Activated naive CD8-positive, alpha-beta T cell treated with anti-CD3 and anti-CD28 coated beads, Interleukin-2, amount 10 ng/mL, durations not matched to agents 7 days and 5 days (primary cell): ENCODE measurements at places on chromosomes 6 and 20. TPM values are rescaled to one million over a fixed set of nuclear protein-coding genes. Genes with fewer than 3 reads are reported as not detected.

SOX12 gene
- total RNA-seq: 10.6 TPM

ACSS1 gene
- total RNA-seq: 53.3 TPM

HCRTR2 gene
- total RNA-seq: not detected

PACRG gene
- total RNA-seq: 0.58 TPM

- peaks cover 9% of the 10 kb centered on the region for H3K27me3 ChIP-seq
- no peak overlapping the region for H3K4me3 ChIP-seq
- H3K36me3 ChIP-seq: no peaks in the 10 kb centered on the region
- peaks cover 2% of the 10 kb centered on the region for H3K4me1 ChIP-seq
- no peak overlapping the region for H3K27ac ChIP-seq
Measured at GRCh38 chr6:39936857-39937256, 2.6 kb upstream of the MOCS1 start.

DNA sequence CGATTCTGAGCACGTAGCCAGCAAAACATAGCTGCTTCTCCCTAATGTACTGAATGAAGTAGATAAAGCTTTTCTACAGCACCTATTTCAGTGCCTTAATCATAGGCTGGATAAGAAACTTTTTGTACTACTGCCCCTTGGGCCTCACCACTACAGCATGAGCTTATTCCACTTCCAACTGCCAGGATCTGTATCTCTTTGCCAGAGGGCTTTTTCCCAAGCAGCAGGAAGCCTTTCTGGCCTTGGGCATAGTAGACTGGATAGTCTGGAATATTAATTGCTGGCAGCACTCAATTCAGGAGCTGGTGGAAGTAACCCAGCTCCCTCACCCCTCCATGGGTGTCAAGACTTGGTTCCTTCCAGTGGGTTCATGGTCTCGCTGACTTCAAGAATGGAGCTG, 43.6 kb downstream of the ANKEF1 start:
- no peak overlapping the region for H3K4me3 ChIP-seq
- peaks cover 12% of the 10 kb centered on the region for H3K27me3 ChIP-seq
- no peak overlapping the region for H3K27ac ChIP-seq
- no peak for DNase-seq

DNA sequence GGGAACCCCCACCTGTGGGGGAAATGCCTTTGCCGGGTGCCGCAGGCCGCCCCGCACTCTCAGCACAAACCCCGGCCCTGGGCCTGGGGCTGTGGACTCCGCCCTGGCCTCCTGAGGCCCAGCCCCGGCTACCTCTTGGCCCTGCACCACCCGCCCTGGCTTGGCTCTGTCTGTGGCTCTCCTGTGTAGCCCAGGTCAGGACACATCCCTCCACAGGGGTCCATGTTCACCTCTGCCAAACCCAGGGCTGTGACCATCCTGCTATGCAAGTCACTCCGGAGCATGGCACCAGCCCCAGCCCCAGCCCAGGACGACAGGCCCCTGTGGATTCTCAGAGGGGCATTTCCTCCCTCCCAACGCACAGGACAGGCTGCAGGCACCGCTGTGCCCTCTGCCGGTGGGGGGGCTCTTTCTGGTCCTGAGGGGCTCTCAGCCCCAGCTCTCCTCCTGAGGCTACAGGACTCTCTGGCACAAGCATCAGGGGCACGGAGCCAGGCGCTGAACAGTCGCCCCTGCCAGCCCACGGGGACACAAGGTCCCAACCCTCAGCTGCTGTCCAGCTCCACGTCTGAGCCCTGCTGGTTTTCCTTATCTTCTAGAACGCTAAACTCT, 45.7 kb downstream of the TAF4 start:
- H3K4me3 ChIP-seq: no peak overlapping the region
- no peak overlapping the region for H3K27ac ChIP-seq
- H3K27me3 ChIP-seq: no peaks in the 10 kb centered on the region
- DNase-seq: no peak
- no peaks in the 10 kb centered on the region for H3K36me3 ChIP-seq

GRCh38 chr20:1296117-1296610, 30.1 kb downstream of the SNPH start:
- DNase-seq: no peak
- H3K27ac ChIP-seq: no peak overlapping the region
- no peak overlapping the region for H3K4me3 ChIP-seq
- H3K4me1 ChIP-seq: peaks cover 29% of the 10 kb centered on the region
- no peaks in the 10 kb centered on the region for H3K27me3 ChIP-seq

- H3K36me3 ChIP-seq: peaks cover 45% of the 10 kb centered on the region
- H3K27me3 ChIP-seq: no peaks in the 10 kb centered on the region
- H3K4me1 ChIP-seq: peaks cover 1% of the 10 kb centered on the region
- H3K4me3 ChIP-seq: no peak overlapping the region
- no peak overlapping the region for H3K27ac ChIP-seq
Measured at GRCh38 chr6:149771185-149771584, 21.6 kb downstream of the PCMT1 start.

GRCh38 chr6:168106633-168107005, 27.6 kb upstream of the FRMD1 start:
- no peak for DNase-seq
- H3K4me3 ChIP-seq: no peak overlapping the region
- H3K27ac ChIP-seq: no peak overlapping the region
- peaks cover 31% of the 10 kb centered on the region for H3K27me3 ChIP-seq
- H3K36me3 ChIP-seq: no peaks in the 10 kb centered on the region

GRCh38 chr6:111159633-111160032, 72.3 kb downstream of the SLC16A10 start:
- H3K4me3 ChIP-seq: no peak overlapping the region
- no peak for DNase-seq
- no peak overlapping the region for H3K27ac ChIP-seq
- H3K4me1 ChIP-seq: peaks cover 31% of the 10 kb centered on the region
- no peaks in the 10 kb centered on the region for H3K27me3 ChIP-seq
- peaks cover 34% of the 10 kb centered on the region for H3K36me3 ChIP-seq

DNA sequence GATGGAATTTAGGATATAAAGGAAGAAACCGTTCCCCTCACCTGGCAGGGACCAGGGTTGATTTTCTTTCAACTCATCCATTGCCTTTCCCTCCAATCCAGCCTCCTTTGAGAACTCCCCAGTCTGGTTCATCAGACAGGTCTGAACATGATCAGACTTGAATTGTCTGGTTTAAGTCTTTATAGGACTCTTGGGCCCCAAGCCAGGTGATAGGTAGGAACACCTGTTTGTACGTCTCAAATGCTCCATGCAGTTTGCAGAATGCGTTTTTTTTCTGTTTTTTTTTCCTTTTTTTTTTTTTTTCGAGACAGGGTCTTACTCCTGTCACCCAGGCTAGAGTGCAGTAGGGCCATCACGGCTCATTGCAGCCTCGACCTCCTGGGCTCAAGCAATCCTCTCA, 4.1 kb upstream of the CEP250 start:
- H3K4me3 ChIP-seq: no peak overlapping the region
- H3K27me3 ChIP-seq: peaks cover 3% of the 10 kb centered on the region
- no peak overlapping the region for H3K27ac ChIP-seq
- peaks cover 20% of the 10 kb centered on the region for H3K4me1 ChIP-seq
- H3K36me3 ChIP-seq: peaks cover under 1% of the 10 kb centered on the region

DNA sequence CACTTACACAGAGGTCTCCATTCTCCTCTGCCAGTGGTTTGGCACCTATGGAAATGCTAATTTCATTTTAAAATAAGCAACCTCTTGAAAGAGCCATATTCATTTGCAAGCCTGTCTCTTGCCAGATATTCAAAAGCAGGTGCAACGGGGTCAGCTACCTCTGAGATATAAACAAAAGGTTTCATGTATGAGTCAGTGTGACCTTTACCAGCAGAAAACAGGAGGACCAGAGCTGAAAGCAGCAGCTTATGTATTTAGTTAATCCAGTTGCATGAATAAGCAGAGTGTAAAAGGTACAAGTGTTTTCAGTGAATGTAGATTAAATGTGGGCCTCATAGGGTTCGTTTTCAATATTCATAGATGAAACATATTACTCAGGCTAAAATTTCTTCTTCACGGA, 56.0 kb downstream of the TENT5A start:
- no peaks in the 10 kb centered on the region for H3K27me3 ChIP-seq
- H3K27ac ChIP-seq: no peak overlapping the region
- no peak for DNase-seq
- no peak overlapping the region for H3K4me3 ChIP-seq
- H3K4me1 ChIP-seq: no peaks in the 10 kb centered on the region
- no peaks in the 10 kb centered on the region for H3K36me3 ChIP-seq

DNA sequence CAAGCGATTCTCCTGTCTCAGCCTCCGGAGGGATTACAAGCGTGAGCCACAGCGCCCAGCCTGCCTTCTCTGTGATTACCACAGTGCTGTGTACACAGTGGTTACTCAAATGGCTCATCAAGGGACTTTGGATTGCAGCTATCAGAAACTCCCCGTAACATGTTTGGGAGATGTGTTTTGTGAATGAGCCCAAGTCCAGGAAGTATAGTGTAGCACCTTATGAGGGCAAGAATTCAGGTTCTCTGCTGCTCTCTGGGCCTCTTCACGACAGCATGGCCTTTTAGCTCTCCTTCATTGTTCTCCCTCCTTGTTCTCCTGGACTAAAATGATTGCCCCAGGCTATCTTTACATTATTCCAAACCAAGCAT, 34.1 kb upstream of the RPL7L1 start:
- no peak overlapping the region for H3K27ac ChIP-seq
- peaks cover 14% of the 10 kb centered on the region for H3K36me3 ChIP-seq
- DNase-seq: no peak
- peaks cover 5% of the 10 kb centered on the region for H3K4me1 ChIP-seq

GRCh38 chr6:158564243-158565121, 4.6 kb downstream of the TMEM181 start:
- peak overlapping the region; percentile 76 for H3K27ac ChIP-seq
- peak overlapping the region; percentile 37 for H3K4me3 ChIP-seq
- peak; percentile 16 for DNase-seq
- H3K36me3 ChIP-seq: peaks cover 6% of the 10 kb centered on the region
- no peaks in the 10 kb centered on the region for H3K27me3 ChIP-seq
- peaks cover 62% of the 10 kb centered on the region for H3K4me1 ChIP-seq
